T-helper 2 cell (primary cell): ENCODE measurements at places on chromosomes 6 and 20.

DNA sequence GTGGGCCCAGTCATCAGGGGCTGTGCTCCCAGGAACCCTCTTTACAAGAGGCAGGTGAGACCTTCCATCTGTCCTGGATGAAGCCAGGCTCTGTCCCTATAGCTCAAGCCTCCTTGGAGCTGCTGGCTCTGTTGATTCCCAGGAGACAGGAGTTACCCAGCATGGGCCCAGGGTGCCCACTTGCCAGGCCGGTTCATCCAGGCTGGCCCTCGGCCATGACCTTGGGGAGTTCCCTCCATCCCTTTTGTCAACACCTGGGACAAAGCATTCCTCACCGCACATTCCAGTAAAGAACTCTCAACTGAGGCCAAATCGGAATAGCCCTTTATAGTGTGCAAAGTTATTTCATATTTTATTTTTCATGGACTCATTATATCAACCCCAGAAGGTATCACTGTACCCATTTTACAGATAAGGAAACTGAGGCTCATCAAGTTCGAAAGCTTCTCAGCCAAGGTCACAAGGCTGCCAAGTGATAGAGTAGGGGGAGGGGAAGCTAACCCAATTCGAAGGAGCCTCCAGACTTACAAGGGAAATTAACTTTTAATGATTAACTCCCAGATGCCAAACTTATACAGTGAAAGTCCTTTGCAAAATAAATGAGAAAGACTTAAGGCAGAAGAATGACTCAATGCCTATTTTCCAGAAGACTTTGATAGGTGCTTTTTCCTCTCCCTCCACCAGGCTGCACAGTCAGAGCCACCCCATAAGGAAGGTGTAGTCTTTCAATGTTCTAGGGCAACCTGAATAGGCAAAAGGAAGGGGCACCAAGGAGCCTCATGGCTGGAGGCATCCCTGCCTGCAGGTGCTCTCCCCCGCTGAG lies 18.5 kb downstream of the SDC4 start:
- DNase-seq: no peak

- DNase-seq: no peak
Observed at GRCh38 chr6:116596815-116597214, 19.5 kb upstream of the RSPH4A start.

DNA sequence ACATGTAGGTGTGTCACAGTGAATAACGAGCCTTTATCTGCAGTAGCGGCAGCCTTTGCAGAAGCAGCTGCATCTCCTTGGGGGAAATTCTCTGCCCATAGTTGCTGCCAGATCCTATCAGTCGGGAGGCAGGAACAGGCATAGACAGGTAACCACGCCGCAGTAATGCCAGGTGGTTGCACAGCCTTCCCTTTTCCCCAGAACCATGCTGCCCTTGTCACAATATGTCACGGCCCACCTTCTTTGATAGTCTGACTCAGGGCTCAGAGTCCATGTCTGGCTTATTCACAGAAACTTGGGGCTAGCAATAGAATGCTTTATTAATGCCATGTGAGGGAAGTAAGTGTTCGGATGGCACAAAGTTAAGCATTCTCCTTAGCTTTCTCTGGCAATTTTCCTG lies 76.6 kb downstream of the F13A1 start:
- DNase-seq: no peak

GRCh38 chr6:141261016-141261671 lies 871.6 kb upstream of the GJE1 start:
- DNase-seq: no peak

GRCh38 chr6:14863902-14864850 lies 381.7 kb upstream of the JARID2 start:
- no peak for DNase-seq
